Fibroblast of lung (primary cell): ENCODE measurements at places on chromosomes 12 and 14.

DNA sequence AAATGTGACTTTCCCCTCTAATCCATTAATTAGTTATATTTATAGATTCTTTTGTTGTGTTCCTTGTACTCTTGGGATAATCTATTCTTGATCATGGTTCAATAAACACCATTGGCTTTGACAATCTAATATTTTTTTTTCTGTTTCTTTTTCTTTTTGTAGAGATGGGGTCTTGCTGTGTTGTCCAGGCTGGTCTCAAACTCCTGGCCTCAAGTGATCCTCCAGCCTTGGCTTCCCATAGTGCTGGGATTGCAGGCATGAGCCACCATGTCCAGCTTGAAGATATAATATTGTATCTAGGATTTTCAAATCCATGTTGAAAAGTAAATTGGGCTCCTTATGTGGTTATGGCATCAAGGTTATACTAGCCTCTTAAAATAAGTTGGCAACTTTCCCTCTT, 6.2 kb downstream of the DNAL1 start:
- DNase-seq = no peak

DNA sequence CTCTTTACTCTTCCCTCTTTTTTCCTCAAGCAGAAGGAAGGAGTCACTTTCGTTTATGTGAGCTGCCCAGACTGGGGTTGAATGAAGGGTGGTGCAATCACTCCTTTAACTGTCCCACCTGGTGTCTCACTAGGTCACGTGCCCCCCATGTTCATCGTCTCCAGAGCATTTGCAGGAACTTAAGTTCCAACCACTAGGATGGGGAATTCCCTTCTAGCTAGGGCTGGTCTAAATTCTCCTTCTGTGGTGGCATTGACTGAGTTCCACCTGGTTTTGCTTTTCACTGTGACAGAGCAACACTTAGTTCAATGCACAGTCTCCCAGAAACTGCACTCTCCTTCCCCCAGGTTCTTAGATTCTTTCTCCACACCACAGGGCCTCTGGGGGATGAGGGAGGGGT, 9.5 kb downstream of the FANCM start:
- DNase-seq = no peak

- no peak for DNase-seq
These were observed 15.3 kb downstream of the SPIC start for GRCh38 chr12:101490286-101490920.

GRCh38 chr12:116242740-116243139, 34.8 kb downstream of the MED13L start:
- no peak for DNase-seq

GRCh38 chr12:118463677-118464076, 87.3 kb downstream of the SUDS3 start:
- no peak for DNase-seq
